ENCODE measurements at places on chromosomes 3 and 15.

DNA sequence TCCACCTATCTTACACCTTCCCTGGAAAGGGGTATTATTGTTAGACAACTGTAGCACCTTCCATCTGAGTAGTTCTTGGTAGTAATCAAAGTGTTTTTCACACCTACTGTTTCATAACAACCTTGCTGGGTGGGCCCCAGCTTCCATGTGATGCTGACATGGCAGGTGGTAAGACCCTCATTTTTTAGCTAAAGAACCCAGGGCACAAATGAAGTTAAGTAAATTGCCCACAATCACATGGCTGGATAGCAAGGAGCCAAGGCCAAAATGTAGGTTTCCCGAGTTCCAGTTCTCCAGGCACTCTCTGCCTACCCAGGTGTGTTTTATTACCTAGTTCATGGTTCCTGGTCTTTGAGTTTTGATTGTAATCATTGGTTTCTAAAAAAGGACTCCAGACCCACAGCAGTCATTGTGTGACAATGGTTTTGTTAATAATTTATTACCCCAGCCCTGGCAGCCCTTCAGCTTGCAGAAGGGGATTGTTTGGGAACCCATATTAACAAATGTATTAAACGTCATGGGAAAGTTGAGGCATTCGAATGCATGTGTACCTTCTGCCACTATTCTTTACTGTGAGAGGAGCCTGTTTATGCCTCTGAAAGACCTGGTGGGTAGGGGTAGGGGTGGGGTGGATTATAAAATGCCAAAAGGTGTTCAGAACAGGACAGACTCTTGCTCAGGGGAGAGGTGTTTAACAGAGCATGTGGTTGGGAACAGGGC lies 222.2 kb upstream of the BHLHE40 start:
- no peak for DNase-seq

- no peak for DNase-seq
Measured at GRCh38 chr3:171172070-171172469, 145.6 kb upstream of the SLC2A2 start.

DNA sequence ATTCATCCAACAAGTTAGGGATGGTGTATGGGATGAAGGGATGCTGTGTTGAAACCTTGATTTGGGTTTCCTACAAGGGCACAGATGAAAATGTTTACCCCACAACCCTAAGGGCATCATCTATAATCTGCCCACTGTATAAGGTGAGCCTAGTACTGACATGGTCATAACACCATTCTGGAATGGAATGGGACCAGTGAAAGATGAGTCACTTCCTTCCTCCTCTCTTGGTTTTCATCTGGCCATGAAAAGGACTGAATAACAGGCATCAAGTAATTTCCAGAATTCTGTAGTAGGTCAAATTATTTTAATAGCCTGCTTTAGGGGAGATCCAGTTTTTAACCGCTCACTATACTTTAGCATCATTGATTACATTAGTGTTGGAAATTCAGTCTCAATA lies 538.6 kb downstream of the NR2F2 start:
- no peak for DNase-seq

- DNase-seq: no peak
Measured at GRCh38 chr3:50393061-50393460, 33.7 kb upstream of the TMEM115 start.

- DNase-seq: no peak
Measured at GRCh38 chr3:194849166-194849875, 163.6 kb downstream of the FAM43A start.

GRCh38 chr15:72599855-72600464 lies 54.5 kb upstream of the GOLGA6B start:
- DNase-seq: no peak

DNA sequence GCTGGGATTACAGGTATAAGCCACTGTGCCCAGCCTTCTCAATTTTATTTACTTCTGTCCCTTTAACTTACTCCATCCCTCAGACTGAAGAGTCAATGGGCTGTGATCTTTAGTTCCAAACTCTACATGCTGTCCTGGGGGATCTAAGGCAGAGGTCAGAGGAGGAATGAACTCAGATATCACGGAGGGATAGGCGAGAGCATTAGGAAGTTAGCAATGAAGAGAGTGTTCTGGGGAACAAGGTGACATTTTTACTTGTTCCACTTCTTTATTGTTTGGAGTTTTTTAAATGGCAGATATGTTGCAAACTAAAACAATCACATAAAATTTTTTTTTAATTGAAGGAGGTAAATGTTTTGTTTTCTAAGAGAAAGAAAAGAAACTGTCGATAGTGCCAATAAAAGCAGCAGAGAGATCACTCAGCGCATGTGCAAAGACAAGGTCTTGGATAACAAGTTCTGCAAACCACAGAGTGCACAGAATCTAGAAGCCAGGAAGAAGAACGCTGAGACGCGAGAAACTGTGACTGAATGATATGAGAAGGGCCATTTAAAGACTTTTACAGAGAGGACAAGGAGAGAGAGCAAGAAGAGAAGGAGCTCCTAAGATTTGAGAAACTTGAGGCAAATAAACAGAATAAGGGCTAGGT lies 10.8 kb upstream of the CA12 start:
- DNase-seq: no peak

- DNase-seq: no peak
Measured at GRCh38 chr3:72303926-72304325, 519.0 kb upstream of the PROK2 start.

- DNase-seq: no peak
Measured at GRCh38 chr3:198062068-198062465, 102.0 kb downstream of the LMLN start.

Measured in natural killer cell treated with Interleukin-12 subunit alpha and Interleukin-12 subunit beta and Interleukin-15 and Interleukin-18, amount 100 ng/mL, for 72 hours (primary cell).